AG04449 (cell line): ENCODE measurements at places on chromosomes 3 and 15.

- DNase-seq, result no peak
Measured at GRCh38 chr3:86410587-86410986, 580.4 kb downstream of the VGLL3 start.

DNA sequence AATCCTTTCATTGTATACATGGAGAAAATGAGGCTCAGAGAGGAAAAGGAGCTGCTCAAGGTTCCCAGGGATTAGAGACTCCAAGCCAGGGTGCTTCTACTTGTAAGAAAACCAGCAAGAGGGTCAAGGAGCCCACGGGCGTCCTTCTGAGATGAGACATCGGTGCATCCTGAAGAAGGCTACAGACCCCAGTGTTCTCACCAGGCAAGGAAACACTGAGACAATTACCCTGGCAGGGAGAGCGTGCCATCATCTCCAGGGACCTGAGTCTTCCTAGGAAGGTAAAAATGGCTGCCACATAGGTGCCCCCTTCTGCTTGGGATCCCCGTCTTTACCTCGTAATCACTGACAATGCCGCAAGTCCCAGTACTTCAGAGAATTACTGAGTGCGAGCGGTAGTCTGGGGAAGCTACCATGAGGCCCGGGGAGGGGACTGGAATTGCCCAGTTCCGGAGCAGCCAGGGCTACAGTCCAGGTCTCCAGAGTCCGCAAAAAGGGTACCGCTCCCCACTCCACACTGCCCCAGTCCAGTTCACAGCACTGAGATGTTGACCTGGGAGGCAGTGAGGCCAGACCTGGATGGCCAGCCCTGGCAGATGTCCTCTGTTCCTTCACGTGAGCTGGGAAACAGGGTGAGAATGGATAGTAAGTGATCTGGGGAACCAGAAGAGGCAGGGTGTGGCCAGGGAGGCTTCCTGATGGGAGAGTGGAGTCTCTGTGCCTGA, 164.7 kb upstream of the SMAD3 start:
- DNase-seq, result no peak

GRCh38 chr3:20258371-20258770, 72.4 kb upstream of the SGO1 start:
- DNase-seq, result no peak

DNA sequence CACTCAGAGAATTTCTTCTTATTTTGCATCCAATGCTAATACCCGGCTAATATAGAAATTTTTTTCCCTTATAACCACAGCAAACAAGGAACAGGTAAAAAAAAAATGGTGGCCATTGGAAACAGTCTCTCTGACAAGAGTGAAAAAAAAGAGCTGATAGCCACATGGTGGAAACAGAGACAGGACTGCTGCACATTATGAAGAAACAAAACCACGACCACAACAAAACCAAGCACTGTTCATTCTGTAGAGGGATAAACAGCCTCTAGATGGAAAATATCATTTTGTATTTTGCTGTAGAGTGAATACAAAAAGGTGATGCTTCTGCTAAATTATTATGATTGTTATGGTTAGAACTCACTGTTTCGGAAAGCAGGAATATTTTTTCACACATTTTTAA, 686.2 kb downstream of the NLGN1 start:
- no peak for DNase-seq
